GM23248 (cell line): ENCODE measurements at places on chromosomes 7 and 10.

- DNase-seq, result no peak
Observed at GRCh38 chr10:86355571-86356038, 11.0 kb downstream of the GRID1 start.

DNA sequence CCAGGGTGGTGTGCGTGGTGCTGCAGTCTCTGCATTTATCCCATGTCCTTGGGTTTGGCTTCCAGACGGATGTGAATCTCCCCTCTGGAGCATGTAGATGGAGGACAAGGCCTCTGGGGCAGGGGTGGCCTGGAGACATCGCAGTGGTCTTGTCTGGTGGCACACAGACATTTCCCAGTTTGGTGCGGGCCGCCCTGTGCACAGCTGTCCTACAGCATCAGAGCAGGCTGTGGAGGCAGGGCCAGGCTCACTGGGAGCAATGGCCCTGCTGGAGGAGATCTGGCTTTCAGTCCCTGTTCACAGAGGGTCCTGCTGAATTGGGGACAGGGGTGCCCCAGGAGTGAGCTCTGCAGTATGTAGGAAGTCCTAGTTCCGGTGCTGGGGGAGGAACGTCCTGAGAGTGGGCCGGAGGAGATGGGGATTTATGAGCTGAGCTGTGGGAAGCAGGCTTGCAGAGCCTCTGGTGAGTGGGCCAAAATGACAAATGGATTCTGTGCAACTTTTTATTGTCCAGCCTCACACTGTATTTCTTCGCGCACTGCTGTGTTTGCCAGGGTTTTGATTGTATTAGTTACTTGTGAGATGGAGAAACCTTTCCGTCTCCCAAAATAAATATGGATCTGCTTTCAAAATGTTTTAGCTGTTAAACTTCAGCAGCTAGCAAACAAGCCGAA is 40.3 kb downstream of the MGMT start:
- DNase-seq, result no peak

- no peak for DNase-seq
Observed at GRCh38 chr7:70680743-70681468, 451.0 kb upstream of the GALNT17 start.

- no peak for DNase-seq
Observed at GRCh38 chr7:4758111-4758510, 17.3 kb upstream of the AP5Z1 start.

GRCh38 chr10:6039711-6040110 is 22.5 kb downstream of the IL2RA start:
- DNase-seq, result no peak

GRCh38 chr7:151247611-151248345 is 716 bp downstream of the SMARCD3 start:
- peak; percentile 48 for DNase-seq

- DNase-seq, result no peak
Observed at GRCh38 chr10:73828161-73828560, 16.8 kb upstream of the NDST2 start.

- DNase-seq, result no peak
Observed at GRCh38 chr7:50658696-50659095, 93.5 kb upstream of the DDC start.

GRCh38 chr10:109894516-109894915 is 28.8 kb downstream of the XPNPEP1 start:
- DNase-seq, result peak; percentile 83

GRCh38 chr10:73838827-73839226 is 27.4 kb upstream of the NDST2 start:
- DNase-seq, result peak; percentile 64

GRCh38 chr7:114653364-114654088 is 238.9 kb downstream of the FOXP2 start:
- no peak for DNase-seq

DNA sequence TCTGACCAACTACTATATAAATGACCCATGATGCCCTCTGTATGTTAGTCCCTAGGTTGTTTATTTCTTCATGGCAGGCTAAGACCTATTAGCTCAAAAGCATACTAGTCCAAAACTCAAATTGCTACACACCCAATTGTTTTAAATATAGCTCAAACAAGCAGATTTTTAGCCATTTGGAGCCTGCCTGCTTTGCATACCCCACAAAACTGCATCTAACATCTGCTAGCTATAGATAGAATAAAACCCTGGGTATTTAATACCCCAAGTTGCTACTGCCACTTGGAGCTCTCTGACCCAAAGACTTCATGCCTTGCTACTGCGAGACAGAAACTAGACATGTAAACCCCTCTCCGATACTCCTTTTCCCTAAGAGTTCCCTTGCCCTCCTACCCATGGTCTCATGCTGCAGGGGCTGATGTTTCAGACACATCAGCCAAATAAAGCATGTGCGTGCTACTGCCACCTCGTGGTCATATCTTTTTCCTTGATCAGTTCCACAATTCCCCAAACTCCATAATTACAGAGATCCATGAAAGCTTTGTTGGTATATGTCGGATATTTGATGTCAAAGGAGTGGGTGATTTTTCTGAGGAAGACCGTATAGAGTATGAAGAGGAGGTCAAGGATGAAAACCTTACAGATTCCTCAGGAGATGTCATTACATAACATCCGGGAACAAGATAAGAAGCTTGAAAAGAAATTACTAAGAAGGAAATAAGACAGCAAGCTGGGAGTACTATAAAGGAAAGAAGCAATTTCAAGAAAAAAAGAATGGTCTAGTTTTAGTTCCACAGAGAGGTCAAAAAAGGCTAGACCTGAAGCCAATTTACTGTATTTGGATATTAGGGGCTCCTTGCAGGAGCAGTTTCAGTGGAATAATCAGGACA is 386.6 kb downstream of the SH2D4B start:
- DNase-seq, result peak; percentile 52

DNA sequence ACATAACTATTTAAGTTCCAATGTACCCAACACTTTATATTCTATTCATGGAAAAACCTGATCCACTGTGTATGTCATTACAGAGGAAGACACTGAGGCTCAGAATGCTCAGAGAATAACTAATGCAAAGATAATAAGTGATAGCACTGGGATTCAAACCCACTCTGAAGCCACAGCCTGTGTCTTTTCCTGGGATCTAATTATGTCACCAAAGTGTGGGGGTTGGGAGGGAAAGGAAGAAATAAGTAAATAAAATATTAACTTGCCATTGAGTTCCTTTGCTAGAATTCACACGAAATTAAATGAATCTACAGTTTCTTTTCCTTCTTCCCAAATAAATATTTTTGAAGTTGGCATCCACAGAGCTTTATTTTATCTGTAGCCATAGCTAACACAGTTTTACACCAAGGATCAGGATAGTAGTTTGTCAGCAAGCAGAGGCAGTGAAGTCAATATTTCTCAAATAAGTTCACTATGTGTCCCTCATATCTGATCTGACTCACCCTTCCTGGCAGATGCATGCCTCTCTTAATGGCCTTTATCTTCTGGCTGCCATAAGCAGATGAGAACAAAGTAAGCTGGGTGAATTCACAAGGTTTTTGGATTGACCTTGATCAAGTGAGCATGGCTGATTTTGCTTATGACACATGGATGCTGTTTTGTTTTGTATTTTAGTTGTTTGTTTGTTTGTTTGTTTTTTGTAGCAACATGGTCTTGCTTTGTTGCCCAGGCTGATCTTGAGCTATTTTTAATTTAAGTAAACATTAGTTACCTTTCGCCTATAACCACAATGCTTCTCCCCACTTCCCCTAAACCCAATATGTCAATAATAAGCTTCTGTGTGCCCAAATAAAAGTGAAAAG is 6.3 kb downstream of the RAPGEF5 start:
- peak; percentile 76 for DNase-seq

GRCh38 chr7:27697861-27698430 is 35.3 kb upstream of the HIBADH start:
- DNase-seq, result peak; percentile 33

GRCh38 chr7:151009327-151010036 is 14.8 kb downstream of the ATG9B start:
- no peak for DNase-seq

- DNase-seq, result no peak
Observed at GRCh38 chr10:34480345-34480744, 334.8 kb downstream of the PARD3 start.

GRCh38 chr7:123199883-123200282 is at the start of gene SLC13A1:
TSS of gene SLC13A1 (minus strand) at chr7:123199969. CDS start at chr7:123199946, 23 bp downstream.
- no peak for DNase-seq

DNA sequence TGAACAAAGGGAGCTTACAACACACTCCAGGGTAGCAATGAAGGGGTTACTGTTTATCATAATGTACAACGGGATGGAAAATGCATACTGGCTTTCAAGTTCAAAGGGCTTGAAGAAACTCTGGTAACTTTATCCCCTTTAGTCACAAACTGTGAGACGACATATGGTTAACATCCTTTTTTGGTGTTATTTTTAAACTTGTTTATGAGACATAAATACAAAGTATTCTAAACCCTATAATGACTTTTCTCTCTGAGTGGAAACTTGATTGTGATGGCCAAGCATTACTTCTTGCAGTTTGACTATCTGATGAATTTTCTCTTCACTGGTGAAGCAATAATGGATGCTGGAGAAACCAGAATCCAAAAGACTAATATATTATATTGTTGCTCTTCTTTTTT is 62.0 kb upstream of the SEMA3A start:
- no peak for DNase-seq

DNA sequence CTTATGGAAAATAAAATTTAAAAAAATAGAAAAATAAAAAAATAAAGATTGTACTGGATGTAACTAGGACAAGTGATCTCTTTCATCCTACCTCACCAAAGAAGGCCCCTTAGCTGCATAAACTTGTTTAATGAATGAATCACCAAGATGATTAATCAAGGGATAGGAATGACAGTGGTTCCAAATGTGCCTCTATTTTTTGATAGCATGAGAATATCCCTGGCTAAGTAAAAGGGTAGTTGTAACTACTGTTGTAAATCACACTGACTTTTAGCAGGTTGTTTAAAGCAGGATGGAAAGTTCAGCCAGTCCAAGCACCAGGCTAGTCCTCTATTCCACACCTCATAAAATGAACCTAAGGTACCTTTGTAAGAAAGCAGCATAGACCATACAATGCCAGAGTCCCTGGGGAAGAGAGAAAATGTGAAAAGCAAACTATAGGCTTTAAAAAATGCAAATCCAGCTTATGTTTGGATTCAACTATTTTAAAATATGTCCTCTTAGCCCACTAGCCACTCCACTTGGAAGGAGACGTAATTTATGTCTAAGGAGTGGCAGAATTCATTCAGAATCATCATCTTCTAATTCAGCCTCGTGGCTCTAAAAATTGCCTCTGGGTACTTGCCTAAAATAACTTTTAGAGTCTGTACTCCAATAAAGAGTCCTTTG is 126.8 kb downstream of the SKIDA1 start:
- DNase-seq, result peak; percentile 67
